ENCODE measurements at places on chromosomes 12 and 14.
A peak's percentile ranks its signal among the peaks of the same experiment; 100 is the strongest.

- no peak for DNase-seq
Observed at GRCh38 chr14:94213021-94213420, 38.9 kb downstream of the PPP4R4 start.

- DNase-seq: no peak
Observed at GRCh38 chr12:112130441-112130998, 5.2 kb downstream of the TRAFD1 start.

GRCh38 chr12:20395791-20396550 is 27.6 kb downstream of the PDE3A start:
- no peak for DNase-seq

DNA sequence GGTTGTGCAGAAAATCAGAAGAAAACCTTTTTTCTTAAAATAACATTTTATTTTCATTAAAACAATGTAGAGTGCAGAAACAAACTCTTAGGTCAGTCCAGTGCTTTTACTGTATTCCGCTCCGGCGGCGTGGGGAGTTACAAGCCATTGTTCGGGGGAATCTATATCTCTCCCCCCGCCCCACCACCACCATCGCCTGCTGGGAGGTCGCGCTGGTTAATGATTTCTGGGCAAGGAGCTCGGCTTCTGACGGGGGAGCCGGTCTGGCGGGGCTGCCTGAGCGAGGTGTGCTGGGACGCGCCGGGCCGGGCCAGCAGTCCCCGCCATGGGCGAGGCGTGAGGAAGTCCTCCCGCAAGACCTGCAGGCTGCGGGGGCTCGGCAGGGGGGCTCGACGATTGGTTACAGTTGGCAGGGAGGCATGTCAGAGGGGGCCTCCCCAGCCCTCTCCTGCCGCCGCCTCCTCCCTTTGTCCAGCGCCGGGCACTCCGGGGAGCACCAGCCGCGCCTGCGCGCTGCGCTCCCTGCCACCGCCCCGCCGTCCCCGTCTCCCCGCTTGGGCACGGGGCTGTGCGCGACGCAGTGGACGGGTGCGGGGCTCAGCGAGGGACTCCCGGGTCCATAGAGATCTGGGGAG is 1.0 kb upstream of the DUSP6 start:
- DNase-seq: no peak

- DNase-seq: no peak
Observed at GRCh38 chr12:76666290-76666835, 97.6 kb upstream of the ZDHHC17 start.

DNA sequence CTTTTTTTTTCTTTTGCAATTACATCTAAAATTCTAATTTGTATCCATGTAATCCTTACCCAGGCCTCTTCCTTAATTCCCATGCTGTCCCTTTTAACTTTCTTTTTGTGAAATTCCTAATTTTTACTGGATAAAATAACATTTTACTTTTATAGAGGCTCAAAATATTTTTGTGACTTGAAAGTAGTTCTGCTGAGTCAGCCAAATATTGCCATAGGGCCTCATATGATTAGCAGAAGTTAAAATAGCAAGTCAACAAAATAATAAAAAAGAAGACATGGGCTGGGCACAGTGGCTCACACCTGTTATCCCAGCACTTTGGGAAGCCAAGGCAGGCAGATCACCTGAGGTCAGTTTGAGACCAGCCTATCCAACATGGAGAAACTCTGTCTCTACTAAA is 2.0 kb downstream of the C3AR1 start:
- DNase-seq: no peak

DNA sequence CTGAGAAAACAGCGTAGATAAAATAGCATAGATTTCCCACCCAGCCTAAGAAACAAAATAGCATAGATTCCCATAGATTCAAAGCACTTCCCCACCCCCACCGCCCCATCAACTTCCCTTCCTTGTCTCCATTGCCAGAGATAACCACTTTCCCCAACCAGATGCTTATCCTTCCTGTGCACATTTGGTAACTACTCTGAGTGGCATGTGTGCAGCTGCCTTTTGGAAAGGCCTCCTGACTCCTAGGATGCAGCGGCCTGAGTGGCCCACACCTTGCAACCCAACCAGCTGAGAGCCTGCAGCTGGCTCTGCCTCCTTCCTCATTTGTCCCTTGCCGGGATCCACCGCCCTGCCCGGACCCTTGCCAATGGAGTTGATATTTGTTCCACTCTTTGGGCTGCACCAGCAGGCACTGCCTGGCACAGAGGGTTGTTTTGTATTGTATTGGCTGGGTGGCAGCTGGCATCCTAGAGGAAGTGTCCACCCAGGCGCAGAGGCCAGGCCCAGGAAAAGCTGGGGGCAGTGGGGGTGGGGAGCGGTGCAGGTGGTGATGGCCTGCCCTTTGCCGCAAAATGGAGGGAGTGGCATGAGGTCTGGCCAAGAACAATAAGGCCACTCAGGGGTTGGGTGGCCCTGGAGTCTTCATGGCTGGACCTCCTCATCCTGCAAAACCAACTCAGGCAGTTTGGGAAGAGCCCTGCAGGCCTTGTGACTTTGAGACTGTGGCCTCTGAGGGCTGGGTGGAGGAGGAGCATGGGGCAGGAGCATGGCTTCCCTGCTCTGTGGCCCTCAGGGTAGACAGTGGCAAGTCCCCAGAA is 4.9 kb downstream of the SLC48A1 start:
- DNase-seq: no peak

DNA sequence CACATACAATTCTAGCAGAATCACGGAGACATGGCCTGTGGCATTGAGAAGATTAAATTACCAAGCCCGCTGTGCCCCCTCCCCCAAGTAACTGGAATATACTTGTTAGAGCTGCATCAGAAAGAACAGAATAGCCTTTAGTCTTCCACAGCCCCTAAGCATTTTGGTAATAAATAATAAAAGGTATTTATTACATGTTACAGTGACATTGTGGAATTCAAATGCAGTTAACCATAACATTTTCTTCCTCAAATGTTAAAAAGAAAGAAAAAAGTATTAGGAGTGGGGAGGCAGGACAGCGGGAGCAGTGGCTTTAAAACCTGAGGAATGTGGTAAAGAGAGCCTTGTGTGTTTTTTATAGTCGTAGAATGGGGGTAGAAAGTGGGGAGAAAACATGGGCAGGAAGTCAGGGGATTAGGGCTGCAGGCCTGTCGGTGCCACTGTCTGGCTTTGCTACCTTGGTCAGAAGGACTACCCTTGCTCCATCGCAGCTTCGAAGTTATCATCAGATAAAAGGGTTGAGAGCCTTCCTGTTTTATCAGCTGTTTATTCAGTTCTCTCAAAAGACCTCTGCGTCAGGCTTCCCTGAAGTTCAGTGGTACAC is 255.9 kb downstream of the MSRB3 start:
- no peak for DNase-seq

- no peak for DNase-seq
Observed at GRCh38 chr14:102662636-102663430, 70.4 kb downstream of the RCOR1 start.

DNA sequence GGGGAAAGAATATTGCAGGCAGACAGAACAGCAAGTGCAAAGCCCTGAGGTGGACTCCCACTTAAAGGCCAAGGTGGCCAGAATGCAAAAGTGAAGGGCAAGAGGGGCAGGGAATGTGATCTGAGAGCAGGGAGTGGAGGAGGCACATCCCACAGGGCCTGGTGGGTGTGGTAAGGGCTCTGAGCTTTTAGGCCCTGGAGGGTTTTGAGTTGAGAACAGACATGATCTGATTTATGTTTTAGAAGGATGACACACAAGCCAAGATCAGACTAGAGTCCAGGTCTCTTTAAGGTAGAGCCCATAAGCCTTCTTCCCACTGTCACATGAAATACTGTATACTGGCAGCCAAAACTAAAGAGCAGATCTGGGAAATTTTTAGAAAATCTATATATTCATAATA is 162.5 kb downstream of the SLC38A4 start:
- no peak for DNase-seq

GRCh38 chr12:120739031-120739762 is 13.6 kb downstream of the ACADS start:
- DNase-seq: no peak

DNA sequence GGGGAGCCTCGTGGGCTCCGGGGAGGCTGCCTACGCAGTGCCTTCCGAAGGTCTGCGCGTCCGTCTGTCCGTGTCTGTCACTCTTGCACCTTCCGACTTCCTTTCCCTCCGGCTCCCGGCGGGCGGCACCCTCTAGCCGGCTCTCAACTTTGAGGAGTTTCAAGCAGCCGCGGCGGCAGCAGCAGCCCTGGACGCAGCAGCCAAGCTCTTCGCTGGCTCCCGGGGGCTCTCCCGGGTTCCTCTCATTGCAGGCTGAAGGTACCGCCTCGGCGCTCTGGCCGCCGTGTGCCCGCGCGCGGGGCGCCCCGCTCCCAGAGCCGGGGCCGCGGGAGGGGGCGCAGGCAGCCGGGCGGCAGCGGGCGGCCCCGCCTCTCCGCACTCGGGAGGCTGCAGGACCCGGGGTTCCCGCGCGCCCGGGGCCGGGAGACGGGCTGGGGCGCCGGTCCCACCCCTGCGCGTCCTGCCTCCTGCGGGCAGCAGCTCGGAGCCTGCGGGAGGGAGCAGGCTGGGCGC is at the start of the genes AMIGO2 and PCED1B:
Gene AMIGO2 (minus strand): TSS at position 492 of the 513 bp plus-strand sequence. CDS start 957 bp downstream, outside the sequence.
Gene PCED1B (plus strand): TSS at position 154 of the 513 bp plus-strand sequence. CDS start 155,443 bp downstream, outside the sequence.
- no peak for DNase-seq

GRCh38 chr12:110174373-110174996 is 50.3 kb downstream of the IFT81 start:
- DNase-seq: no peak

DNA sequence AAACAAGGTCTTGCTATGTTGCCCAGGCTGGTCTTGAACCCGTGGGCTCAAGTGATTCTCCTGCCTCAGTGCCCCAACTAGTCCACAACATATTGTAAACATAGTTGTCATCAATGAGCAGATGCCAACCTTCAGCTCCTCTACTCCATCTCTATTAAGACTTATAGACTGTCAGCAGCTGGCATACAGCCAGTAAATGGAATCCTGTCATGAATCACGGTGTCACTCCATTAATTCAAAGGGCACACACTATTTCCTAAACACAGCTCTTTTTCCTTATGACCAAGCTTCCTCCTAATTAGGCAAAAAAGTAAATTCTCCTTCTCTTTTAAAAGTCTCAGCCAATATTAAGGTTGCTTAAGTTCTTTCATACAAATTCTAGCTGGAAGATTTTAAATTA is 111.2 kb downstream of the ITPR2 start:
- no peak for DNase-seq

- DNase-seq: no peak
Observed at GRCh38 chr14:104510216-104510615, 69.3 kb upstream of the C14orf180 start.

DNA sequence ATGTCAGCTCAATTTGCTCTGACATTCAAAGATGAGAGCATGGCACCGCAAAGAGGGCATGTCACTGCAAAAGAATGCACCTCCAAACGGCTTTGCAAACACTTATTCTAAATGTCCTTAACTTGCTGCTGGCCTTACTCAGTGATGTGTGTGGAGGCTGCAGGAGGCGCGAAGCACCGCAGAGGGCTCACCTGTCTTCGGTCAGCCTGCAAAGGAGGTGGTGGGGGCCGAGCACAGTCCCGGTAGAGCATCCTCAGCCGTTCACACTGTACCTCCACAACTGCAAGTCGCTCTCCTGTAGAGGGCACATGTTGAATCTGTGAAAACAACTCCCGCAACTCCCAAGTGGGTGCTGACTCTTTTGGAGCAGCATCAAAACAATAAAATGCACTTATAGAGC is 93.8 kb downstream of the TRAFD1 start:
- no peak for DNase-seq

GRCh38 chr12:50241178-50241577 is 42.1 kb downstream of the LIMA1 start:
- DNase-seq: peak; percentile 8

- DNase-seq: no peak
Observed at GRCh38 chr14:74257941-74258763, 18.9 kb downstream of the VSX2 start.

DNA sequence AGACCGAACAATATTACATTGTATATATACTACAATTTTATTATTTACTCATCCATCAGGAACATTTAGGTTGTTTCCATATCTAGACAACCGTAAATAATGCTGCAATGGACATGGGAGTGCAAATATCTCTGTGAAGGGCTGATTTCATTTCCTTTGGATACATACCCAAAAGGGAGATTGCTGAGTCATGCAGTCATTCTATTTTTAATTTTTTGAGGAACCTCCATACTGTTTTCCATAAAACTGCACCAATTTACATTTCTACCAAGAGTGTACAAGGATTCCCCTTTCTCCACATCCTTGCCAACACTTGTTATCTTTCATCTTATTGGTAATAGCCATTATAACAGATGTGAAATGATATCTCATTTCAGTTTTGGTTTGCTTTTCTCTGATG is 84.7 kb downstream of the SLC41A2 start:
- no peak for DNase-seq

DNA sequence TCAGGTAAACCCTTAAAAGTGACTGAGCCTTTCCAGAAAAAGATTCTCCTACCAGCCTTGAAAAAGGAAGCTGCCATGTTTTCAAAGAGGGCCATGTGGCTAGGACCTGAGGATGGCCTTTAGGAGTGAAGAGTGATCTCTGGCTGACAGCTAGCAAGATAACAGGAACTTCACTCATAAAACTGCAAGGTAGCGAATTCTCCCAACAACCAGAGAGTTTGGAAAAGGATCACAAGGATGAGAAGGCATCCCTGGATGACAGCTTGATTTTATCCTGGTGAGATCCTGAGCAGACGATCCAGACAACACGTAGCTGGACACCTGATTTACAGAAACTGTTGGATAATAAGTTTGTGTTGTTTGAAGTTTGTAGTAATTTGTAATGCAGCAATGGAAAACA is 115.6 kb upstream of the FBXO33 start:
- DNase-seq: no peak

DNA sequence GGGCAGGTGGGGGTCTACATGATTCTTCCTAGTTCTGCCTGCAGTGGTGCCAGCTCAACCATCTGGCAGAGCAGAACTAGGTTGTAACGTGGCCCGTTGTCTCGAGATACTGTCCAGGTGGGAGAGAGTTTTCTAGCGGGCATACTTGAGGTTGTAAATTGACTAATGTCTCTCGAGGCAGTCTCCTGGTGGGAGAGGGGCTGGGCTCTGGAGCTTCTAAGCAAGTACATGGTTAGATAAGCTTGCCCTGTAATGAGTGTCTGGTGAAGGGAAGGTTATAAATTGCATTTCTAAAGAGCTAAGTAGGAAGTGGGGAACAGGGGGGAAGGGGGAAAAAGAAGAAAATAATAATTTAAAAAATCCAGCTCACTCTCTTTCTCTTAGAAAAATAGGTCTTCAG is 18.1 kb downstream of the BDKRB1 start:
- no peak for DNase-seq

DNA sequence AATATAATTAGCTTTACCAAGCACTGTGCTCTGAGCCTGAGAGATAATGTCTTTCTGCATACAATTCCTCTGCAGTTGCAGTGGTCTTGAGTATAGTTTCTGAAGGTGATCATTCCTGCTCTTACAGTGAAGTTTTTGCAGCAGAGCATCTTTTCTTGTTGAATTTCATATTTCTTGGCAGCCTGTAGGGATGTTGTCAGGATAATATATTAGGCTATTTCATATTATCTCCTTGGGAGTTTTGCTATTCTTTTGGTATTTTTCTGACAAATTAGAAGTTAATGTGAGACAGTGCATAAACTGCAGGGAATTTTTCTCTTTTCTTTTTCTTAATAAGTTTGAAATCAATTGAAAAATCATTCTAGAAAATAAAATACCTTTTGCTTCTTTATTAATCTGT is 1502.6 kb upstream of the FLRT2 start:
- no peak for DNase-seq

- no peak for DNase-seq
Observed at GRCh38 chr12:26195250-26195640, at the start of gene SSPN. SSPN (plus strand) TSS chr12:26195573; CDS start chr12:26195673, 100 bp downstream.
